ENCODE measurements at places on chromosomes 6 and 20.

DNA sequence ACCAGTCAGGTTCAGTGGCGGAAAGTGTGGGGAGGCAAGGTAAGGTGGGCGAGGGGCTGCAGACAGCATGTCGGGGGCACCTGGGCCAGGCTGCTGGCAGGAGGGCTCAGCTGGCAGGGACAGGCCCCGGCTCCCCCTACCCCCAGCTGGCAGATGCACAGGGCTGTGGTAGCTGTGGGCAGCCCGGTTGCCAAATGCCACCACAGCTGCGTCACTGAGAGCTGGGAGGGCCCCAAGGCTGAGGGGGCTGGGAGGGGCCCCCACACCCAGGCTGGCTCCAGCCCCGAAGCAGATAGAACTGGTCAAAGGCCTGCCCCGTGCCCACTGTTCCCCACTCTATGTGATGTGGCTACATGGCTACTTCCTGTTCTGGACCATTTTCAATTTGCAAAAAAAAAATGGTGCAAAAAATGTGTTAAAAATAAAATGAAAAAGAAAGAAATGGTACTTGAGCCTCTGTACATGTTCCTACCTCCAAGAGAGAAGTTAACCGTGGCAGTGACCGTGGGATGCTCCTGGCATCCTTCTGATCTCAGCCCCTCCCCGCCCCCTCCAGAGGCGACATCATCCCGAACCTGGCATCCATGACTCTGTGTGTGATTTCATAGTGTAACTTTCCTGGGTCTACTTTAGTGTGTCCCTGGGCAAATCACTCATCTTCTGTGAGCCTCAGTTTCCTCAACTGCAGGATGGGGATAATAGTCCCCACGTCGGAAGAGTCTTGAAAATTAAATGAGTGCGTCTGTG is 64.4 kb downstream of the UBE2V1 start:
- DNase-seq, result peak; percentile 40

- DNase-seq, result no peak
Observed at GRCh38 chr6:121430514-121431460, 4.7 kb upstream of the GJA1 start.

DNA sequence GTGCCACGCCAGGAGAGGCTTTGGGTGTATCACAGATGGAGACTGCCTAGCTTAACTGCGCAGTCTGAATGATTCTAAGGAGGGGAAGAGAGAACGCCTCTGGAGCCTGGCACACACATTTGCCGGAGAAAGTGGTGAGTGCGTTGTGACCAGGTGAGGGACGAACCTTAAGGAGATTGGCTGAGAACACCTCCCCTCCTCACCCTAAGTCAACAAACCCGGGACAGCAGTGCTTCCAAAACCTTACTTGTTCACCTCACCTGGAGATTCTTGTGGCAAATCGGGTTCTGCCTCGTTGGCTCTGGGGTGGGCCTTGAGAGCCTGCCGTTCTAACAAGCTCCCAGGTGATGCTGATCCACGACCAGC is 9.4 kb downstream of the SYNJ2 start:
- DNase-seq, result no peak

GRCh38 chr6:53651205-53651763 is 14.3 kb downstream of the KLHL31 start:
- DNase-seq, result peak; percentile 45

DNA sequence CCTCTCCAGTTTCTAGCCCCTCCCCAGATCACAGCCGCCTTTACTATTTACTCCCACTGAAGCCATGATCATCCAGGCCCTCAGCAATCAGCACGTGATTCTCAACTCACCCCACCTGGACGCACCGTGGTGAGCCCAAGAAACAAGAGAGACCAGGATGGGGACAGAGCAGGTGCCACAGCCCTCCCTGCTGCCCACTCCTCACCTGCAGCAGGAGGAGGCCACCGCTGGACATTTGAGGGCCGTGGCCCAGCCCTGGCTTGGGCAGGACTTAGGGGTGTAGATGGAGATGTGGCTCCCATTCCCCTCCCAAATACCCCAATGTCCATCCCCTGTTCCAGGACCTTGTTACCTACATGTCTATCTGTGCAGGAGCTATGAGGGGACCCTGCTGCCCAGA is 20.3 kb downstream of the HLA-F start:
- no peak for DNase-seq

GRCh38 chr20:44187772-44188709 is 1.1 kb upstream of the JPH2 start:
- DNase-seq, result no peak

Measured in astrocyte (in vitro differentiated cells and primary cell).